ENCODE measurements at places on chromosomes 16 and 17.

- DNase-seq = no peak
Measured at GRCh38 chr16:82603784-82604411, 22.9 kb upstream of the CDH13 start.

DNA sequence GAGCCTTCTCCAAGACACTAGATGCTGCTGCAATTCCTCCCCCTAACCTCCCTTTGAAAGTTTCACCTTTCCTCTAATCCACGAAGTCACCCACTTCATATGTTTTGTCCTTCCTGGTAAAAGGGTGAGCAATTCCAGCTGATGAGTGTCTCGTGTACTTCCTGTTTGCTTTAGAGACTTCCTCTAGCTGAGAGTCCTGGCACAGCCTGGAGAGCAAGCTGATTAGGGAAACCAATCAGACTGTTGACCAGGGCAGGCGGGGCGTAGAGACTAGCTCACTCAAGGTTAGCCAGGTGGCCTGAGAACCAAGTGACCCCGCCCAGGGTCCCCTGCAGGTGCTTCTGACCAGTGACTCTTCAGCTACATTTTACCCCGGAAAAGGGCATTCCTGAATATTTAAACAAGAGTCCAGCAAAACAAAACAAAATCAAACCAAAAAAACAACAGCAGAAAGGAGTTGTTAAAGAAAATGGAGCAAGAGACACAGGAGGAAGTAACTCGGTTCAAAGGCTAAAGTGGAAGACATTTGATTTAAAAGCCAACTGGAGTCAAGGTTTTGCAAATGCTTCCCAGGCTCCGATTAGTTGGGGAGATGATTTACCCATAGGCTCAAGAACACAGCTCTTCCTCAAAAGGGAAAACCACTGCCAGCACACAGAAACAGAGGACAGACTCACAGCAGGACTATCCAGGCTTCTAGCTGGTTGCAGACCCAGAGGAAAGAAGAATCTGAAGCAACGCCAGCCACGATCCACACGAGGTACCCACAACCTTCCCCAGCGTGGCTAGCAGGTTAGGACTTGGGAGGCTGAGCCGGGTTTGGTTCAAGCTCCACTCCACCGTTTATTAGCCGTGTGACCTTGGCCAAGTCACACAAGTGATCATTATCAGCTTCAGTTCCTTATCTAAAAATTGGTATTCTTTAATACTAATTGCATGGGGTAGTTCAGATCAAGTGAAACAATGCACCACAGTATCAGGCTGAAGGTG lies 13.4 kb downstream of the HSPB9 start:
- no peak for DNase-seq

- no peak for DNase-seq
Measured at GRCh38 chr16:11201498-11202259, 54.3 kb downstream of the SOCS1 start.

DNA sequence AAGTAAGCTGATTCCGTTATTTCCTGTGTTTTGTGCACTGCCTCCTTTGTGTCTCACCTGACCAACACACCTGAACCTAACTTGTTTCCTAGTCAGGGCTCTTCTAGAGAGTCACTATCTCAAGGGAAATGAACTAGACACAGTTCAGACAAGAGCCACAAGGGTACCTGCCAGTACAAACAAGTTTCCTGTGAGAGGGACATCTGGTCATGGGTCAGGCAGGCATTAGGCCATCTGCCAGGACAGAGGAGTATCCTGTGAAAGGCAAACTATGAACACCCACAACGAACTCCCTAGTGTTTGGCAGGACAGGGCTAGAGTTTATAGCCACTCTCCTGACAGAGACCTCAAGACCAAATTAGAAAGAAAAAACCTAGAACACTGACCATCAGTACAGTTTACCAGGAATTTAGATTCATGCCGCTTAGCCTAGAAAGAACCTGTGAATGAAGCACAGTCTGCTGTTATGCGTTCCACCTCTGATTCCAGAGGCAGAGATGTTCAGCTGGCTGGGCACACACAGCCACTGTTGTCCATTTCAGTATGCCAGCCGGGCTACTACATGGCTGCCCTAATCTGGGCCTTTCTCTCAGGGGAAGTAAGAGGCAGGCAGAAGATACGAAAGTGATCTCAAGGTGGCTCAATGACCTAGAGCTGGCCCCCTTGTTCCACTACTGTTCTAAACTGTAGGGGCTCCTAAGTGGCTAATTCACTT lies 20.7 kb upstream of the GLG1 start:
- DNase-seq = no peak

GRCh38 chr16:52101246-52101645 lies 445.7 kb downstream of the TOX3 start:
- DNase-seq = no peak

- no peak for DNase-seq
Measured at GRCh38 chr17:72423286-72423589, 302.4 kb downstream of the SOX9 start.

DNA sequence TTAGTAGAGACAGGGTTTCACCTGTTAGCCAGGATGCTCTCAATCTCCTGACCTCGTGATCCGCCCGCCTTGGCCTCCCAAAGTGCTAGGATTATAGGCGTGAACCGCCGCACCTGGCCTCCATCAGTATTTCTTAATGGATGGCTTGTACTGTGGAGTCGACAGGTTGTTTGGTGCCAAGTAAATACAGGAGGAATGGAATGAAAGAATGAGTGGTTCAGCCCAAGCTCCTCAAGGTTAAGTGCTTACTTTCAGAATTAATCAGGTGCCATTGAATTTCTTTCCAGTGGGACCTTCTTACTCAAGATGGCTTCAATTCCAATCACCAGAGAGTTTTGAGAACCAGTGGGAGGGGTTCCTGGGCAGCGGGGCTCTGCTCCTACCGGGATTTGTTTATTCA lies 25.0 kb downstream of the ALOX15 start:
- DNase-seq = no peak

GRCh38 chr16:88380619-88381018 lies 2.1 kb upstream of the ZNF469 start:
- DNase-seq = no peak

GRCh38 chr17:5283571-5284315 lies 1.7 kb downstream of the RABEP1 start:
- no peak for DNase-seq

DNA sequence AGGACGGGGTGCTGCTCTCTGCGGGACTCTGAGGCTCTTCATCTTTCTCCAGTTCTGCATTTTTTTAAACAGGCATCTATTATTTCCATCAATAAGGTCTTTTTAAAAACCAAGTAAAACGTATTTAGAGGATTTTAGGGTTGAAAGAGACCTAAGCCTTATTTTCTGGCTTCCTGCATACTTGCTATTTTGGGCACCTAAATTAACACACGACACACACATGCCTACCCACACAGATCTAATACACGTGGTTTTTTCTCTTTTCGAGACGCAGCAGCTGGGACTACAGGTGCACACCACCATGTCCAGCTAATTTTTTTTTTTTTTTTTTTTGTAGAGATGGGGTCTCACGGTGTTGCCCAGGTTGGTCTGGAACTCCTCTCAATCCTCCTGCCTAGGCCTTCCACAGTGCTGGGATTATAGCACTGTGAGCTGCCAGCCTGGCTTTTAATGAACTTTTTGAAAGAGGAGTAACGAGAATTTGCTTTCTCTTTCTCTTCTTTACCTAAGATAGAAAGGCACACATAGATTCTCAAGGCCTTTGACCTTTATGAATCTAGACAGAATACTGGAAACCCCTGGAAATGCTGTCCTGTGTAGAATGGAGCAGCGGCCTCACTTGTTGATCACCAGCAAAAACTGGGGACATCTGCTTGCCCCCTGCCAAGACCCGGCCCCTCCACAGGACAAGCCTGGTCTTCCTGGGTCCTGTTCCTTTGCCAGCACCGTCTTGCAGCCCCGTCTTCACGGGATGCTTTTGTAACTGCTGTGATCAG lies 13.8 kb downstream of the DNAAF8 start:
- DNase-seq = no peak

- peak; percentile 45 for DNase-seq
Measured at GRCh38 chr16:12613131-12613991, 190.3 kb downstream of the CPPED1 start.

DNA sequence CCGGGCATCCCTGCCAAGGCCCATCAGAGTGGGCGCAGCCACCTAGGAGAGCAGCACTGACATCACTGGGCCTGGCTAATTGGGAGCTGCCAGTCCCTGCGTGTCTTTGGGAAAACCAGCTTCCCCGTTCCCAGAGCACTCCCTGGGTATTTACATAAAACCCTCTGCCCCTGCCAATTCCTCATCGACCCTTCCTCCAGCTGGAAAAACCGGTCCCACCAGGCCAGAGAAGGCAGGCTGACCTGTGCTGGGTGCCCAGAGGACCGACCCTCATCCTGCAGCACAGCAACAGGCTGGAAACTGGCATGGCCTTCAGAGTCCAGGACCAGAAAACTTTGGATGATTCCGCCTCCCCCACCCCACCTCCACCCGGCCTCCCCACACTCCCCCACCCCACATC lies 8.2 kb upstream of the FOXN1 start:
- no peak for DNase-seq

DNA sequence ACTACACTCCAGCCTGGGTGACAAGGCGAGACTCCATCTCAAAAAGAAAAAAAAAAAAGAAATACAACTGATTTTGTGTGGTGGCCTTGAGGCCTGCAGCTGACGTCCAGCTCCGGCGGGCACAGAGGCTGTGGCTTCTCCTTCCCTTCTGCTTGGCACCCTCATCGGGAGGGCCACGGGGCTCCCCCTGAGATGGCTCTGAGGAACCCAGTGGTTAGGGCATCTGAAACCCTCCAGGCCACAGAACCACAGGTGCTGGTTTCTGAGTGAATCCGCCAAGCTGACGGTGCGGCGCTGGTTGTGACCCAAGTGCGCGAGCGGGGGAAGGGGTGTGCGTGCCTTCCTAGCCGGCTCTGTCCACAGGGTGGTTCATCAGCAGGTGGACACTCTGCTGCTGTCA lies 63.4 kb downstream of the LMF1 start:
- DNase-seq = no peak

DNA sequence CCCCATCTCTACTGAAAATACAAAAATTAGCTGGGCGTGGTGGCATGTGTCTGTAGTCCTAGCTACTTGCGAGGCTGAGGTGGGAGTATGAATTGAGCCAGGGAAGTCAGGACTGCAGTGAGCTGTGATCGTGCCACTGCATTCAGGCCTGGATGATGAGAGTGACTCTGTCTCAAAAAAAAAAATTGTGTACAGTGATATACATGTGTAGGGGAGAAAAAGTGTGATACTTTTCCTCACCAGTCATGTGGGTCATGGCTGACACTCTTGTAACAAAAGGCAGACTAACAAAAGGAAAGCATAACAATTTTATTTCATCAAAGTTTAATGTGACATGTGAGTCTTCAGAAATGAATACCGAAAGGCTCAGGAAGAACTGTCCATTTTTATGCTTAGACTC lies 2.0 kb upstream of the ABCC12 start:
- DNase-seq = no peak

DNA sequence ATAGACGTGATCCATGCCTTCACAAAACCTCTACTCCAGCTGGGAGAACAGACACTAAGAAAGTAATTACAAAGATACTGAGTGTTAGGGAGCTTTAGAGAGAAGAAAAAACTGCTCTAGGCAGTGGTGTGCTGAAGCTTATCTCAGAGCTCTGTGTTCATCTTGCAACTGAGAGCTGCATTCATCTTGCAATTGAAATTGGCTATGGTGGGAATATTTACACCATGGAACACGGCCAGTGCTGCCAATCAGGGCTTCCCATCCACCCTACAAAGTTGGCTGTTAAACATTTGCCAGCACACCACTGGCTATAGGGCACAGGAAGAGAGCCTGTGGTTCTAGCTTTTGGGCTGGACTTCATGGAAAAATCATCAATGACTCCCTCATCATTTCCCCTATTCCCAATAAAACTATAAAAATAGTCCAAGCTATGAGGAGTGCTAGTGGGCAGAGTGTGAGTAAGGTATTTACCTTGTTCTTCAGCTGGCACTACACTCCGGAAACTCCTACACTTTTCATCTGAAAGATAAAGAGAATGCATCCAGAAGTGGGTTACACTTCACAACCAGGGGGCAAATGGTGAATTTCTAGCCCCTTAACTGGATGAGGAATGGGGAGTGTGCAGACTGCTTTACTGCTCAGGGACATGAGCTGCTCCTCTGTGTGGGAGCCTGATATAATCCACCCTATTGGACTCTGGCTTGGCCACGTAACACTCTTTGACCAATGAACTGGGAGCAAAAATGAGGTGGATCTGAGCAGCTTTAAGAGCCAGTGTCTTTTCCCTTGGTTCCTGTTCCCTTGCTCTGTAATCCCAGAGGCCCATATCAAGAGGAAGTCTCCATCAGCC lies 11.6 kb downstream of the GSG1L2 start:
- DNase-seq = no peak

DNA sequence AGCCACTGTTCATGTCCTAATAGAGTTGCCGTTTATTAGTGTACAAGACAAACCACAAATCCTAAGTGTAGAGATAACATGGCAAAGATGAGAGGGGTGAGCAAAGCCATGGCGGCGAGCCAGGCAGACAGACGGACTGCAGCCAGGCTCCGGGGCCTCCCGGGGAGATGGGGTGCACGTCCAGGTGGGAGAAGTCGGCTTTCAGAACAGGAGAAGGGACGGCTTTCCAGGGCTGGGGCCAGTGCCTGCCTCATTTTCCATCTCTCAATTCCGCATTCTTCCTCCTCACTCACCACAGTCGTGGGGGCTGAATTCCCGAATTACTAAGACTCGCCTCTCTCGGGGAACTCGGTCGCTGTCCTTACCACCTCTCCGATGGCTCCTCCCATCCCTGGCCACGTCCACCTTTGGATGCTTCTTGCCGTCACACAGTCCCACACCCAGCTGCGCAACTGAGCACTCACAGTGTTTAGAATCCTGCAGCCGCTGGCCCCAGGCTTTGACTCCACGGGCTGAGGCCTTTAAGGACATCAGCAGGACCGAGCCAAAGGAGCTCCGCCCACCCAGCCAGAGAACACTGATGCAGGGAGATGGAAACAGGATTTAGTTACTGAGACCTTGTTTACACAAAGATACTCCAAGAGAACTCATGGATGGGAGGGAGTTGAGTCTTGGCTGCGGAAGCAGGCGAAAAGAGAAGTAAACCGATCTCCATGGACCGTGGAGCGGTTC lies 59.7 kb downstream of the RNF112 start:
- no peak for DNase-seq

GRCh38 chr16:842061-842476 lies 41.5 kb upstream of the GNG13 start:
- no peak for DNase-seq

- DNase-seq = no peak
Measured at GRCh38 chr16:12120217-12120981, 143.9 kb downstream of the SNX29 start.

DNA sequence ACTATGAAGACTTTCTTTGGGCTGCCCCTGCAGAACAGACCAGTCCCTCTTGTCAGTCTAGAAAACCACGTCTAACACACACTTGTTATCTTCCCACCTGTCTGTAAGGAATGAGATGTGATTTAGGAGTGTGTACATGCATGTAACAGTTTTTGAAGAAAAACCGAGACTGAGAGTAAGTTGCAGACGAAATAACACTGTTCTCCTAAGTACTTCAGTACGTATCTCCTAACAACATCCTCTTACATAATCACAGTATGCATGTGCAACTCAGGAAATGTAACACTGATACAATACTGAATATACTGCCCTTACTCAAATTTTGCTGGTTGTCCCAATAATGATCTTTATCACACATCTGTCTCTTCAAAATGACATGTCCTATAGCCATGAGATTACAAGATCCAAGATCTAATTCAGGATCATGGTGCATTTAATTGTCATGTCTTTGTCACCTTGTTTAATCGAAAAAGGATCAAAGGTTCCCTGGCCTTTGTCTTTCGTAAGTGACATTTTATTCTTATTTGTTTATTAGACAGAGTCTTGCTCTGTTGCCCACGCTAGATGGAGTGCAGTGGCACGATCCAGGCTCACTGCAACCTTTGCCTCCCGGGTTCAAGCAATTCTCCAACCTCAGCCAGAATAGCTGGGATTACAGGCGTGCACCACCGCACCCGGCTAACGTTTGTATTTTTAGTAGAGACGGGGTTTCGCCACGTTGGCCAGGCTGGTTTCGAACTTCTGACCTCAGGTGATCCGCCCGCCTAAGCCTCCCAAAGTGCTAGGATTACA lies 25.6 kb downstream of the CREBBP start:
- no peak for DNase-seq
